Skin of body (tissue), 3 donors: ENCODE measurements at places on chromosomes 3 and 15. TPM values are rescaled to one million over a fixed set of nuclear protein-coding genes. Genes with fewer than 3 reads are reported as not detected.

Gene CADM2
- total RNA-seq, result 2.5 TPM

Gene ACAN
- total RNA-seq, result 8.3 TPM

Gene ADPRH
- 2.7 TPM for total RNA-seq

Gene IL12A
- total RNA-seq, result 0.30 TPM

Gene HDAC11
- 8.8 TPM for total RNA-seq
